ENCODE measurements at places on chromosomes 13 and 19.

GRCh38 chr19:6480848-6481415 is 655 bp downstream of the DENND1C start:
- no peak for DNase-seq

DNA sequence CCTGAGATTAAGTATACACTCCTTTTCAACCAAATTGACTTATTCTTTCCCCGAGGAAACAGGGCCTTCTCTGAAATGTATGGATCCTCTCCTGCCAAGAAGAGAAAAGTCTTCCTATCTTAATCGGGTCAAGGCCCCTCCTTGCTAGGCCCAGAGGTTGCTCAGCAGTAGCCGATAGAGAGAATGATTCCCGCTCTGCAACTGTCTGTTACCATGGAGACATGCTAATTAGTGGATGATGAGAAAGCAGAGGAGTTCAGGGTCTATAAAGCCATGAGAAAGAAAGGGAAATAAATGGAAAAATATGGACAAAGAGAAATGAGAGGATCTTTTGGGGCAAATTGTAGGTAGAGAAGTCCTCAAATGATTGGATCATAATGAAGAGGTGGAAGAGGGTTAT is 103.5 kb downstream of the POU4F1 start:
- DNase-seq = no peak

GRCh38 chr13:24631922-24632321 is 48.3 kb upstream of the ATP12A start:
- no peak for DNase-seq

DNA sequence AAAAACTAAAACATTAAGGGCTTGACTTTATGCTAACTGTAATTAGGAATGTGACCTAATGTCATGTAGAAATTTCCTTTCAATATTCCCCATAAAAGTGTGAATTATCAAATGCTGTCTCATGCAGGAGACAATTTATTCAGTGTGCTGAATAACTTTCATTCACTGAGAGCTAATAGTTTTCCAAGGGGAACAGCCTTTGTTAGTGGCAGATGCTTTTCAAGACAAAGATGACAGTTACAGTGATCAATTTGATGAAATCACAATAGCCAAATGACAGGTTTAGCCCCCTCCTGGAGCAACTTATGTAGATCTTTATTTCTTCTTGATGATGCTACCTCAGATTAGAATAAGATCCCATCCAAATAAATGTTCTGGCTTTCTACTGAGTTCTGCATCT is 275.5 kb downstream of the ITGBL1 start:
- no peak for DNase-seq

DNA sequence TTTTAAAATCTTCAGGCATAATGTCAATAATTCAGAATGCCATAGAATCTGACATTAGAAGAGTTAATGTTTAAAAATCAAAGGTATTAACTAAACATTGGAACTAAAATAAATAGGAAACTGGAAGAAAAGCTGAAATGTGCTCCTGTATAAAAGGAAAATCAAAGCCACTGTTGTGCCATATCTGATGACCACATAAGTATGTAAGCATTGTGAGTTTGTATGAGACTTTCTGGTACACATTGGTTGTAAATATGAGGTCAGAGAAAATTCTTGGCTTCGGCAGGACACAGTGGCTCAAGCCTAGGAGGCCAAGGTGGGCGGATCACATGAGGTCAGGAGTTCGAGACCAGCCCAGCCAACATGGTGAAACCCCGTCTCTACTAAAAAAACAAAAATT is 48.3 kb upstream of the INTS6 start:
- DNase-seq = no peak

- no peak for DNase-seq
Observed at GRCh38 chr19:40762754-40763470, 11.9 kb downstream of the SNRPA start.

- DNase-seq = no peak
Observed at GRCh38 chr13:39876258-39876657, 220.8 kb downstream of the COG6 start.

- DNase-seq = no peak
Observed at GRCh38 chr13:28485996-28486543, 8.9 kb downstream of the FLT1 start.

DNA sequence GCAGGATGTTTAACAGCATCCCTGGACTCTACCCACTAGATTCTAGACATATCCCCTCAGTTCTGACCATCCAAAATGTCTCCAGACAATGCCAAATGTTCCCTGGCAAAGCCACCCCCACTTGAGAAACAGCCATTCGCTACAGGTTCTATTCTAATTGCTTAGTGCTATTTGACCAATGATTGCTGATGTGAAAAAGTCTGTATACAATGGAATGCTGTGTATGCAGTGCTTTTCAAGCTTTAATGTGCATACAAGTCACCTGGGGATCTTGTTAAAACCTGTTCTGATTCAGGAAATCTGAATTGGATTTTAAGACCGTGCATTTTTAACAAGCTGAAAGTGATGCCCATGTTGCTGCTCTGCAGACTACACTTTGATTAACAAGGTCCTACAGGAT is 331.8 kb upstream of the KLF12 start:
- no peak for DNase-seq

- no peak for DNase-seq
Observed at GRCh38 chr19:57302727-57303401, 17.4 kb upstream of the ZNF543 start.

DNA sequence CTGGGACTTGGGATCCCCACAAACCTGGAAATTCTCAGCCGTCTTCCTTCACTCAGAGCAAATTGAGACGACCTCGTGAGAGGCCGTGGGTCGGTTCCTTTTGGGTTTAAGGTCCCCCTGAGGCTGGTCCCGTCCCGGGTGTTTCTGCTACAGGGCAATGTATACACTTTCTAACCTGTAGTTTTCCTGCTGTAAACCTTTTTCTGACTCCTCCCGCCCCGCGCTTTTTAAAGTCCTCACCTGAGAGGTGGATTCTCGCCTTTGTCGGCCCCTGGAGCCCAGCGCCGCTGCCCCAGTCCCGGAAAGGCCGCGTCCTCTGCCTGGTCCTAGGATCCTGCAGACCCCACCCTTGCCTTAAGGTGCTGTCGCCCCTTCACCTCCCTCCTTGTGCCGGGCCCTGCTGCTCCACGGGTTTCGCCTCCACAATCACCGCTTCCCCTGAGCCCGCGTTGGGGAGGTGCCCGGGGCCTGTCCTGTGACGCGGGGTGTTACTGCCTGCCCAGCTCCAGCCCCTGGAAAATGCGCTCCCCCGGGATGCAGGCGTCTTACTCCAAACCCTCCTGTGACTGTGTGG is 391 bp downstream of the ZNF761 start:
- no peak for DNase-seq

GRCh38 chr19:8224394-8225145 is 15.4 kb downstream of the CERS4 start:
- DNase-seq = no peak

GRCh38 chr13:66475061-66475460 is 755.1 kb downstream of the PCDH9 start:
- no peak for DNase-seq

DNA sequence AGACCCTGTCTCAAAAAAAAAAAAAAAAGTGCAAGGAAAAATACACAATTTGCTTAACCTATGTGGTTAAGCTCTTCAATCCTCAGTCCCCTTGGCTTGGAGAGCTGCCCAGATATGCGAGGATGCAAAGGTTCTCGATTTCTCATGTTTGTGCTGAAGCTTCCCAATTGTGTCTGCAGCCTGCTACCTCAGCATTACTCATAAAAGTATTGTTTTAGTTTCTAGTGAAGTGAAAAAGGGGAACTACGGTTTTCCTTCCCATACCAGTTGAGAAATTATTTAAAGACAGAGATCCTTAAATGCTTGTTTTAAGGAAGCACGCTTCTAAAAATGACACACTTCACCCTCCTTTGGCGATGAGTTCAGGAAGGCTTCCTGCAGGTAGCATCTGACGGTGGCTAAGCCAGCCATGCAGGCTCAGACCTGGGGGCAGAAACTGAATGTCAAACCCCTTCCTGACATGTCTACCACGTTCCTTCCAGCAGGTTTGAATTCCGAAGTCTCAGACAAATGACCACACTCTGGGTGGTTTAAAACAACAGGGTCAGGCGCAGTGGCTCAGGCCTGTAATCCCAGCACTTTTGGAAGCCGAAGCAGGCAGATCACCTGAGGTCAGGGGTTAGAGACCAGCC is 47.9 kb downstream of the RUBCNL start:
- DNase-seq = no peak

DNA sequence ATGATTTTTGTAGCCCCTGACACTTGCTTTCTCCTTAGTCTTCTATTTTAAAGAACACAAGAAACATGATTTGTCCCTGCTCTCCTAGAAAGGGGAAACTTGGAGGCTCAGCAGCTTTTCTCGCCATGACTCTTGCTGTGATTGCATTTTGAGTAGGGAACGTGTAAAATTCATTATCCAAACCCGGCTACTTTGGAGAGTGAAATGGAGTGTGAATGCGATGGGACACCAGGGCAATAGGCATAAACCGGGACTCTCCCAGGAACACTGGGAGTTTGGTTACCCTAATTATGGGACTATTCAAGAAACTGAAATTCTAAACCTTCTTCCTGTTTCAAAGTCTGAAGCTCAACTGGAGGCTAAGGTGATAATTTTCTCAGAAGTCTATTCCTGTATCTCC is 181.7 kb upstream of the RFC3 start:
- DNase-seq = no peak

DNA sequence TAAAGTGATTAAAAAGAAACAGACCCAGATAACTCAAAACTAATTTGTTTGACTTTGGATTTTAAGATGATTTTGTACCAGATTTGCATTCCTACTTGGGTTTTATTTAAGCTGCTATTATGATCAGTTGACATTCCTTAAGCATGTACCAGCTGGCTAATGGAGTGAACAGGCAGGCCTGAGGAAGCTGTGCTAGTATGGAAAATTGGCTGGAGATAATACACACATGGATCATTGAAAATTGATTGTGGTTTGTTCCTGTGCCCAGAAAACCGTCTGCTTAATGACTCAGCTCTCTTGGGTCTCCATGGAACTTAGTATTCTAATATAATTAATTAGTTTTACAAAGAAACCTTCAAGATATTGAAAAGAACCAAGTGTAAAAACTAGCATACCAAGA is 22.6 kb downstream of the POLR1D start:
- DNase-seq = no peak

DNA sequence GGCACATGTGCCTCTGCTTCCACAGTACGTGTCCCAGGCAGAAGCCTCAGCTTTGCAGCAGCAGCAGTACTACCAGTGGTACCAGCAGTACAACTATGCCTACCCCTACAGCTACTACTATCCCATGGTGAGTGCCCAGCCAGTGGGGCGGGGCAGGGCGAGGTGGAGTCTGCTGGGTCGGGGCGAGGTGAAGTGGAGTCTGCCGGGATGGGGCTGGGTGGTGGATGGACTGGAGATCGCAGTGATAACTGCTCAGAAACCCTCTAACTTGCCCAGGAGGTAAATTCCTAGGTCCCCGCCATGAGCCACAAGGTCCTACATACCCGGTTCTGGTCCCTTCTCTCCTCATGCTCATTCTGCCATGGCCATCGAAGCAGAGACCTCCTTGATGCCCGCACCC is 3.6 kb downstream of the LENG8 start:
- no peak for DNase-seq

GRCh38 chr13:66341635-66342377 is 888.3 kb downstream of the PCDH9 start:
- DNase-seq = no peak

GRCh38 chr19:51025401-51025800 is 1.0 kb downstream of the KLK11 start:
- no peak for DNase-seq

DNA sequence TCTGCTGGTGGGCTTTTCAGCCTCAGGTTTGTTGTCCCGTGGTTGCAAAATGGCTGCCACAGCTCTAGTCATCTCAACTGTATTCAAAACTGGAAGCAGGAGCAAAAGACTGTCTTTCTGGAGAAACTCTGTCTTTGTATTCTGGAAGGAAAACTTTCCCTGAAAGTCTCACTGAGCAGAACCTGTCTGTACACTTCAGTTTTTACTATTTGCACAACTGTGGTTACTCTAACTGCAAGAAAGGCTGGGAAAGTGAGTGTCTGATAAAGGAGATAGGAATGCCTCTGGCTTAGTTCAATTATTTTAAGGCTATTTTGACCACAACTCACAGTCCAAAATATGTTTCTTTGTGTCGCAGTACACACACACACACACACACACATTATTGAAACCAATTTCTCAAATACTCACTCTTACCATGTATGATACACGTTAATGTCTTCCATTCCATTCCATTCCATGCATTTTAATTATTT is 49.7 kb upstream of the EHD2 start:
- no peak for DNase-seq

- no peak for DNase-seq
Observed at GRCh38 chr13:42277618-42278276, 5.8 kb downstream of the AKAP11 start.

DNA sequence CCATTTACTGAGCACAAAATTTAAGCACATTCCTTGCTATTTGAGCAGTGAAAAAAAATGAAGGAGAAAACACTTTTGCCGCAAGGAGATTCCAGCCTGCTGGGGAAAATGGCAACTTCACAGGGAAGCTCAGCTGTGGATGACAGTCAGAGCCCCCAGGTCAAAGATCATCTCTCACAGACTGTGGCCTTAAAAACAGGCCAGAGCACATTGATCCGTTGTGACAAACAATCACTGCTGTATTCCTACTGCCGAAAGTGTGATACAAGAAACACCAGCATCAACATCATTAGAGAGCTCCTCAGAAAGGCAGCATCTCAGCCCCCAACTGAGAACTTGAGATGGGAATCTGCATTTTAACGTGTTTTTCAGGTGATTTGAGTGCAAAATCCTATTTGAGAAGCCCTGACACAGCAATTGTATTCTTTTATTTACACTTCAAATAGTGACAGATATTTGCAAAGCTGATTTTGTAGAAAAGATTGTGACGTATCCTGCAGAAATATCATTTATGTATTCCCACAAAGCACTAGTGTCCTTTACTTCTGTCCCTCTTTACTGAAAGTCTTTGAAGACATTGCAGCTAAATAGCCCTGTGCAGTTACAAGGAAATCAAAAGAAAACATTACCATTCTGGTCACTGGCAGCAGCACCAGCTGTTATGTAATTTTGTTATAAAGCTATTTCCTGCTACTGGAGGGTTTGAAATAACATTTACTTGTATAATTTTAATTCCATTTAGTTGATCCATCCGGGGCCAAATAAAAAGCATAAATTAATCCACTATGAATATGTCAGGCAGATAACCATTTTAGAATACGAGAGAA is 652.0 kb downstream of the LIG4 start:
- no peak for DNase-seq

DNA sequence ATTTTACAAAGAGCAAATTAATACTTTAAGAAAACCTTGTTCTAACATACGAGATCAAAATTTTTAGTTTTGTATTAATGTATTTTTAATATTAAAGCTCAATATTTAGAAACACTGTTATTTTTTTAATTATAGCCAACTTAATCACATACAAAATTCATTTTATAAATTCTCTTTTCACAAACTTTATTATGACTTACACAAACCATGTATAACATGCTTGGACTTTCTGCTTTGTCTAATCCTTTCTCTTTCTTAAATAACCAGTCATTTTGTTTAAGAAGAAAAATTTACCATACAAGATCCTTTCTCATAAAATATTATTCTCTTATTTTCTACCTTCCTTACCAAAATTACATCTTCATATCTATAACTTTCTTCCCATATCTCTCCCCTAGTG is 62.2 kb downstream of the CYSLTR2 start:
- no peak for DNase-seq

- peak; percentile 37 for DNase-seq
Observed at GRCh38 chr19:45117167-45117594, 24.2 kb downstream of the PPP1R37 start.

Data from stimulated activated CD8-positive, alpha-beta memory T cell treated with anti-CD3 and anti-CD28 coated beads, Interleukin-15, amount 100 ng/mL, for 4 hours (primary cell).